Stimulated activated CD4-positive, alpha-beta T cell treated with anti-CD3 and anti-CD28 coated beads, Interleukin-12 subunit alpha, Interleukin-12 subunit beta, amount 100 ng/mL, for 48 hours (primary cell): ENCODE measurements at places on chromosomes 6 and 20.

GRCh38 chr6:10534419-10534762 is 13.2 kb downstream of the GCNT2 start:
- DNase-seq: no peak

- DNase-seq: no peak
Observed at GRCh38 chr6:157682856-157683481, 140.1 kb upstream of the SNX9 start.

DNA sequence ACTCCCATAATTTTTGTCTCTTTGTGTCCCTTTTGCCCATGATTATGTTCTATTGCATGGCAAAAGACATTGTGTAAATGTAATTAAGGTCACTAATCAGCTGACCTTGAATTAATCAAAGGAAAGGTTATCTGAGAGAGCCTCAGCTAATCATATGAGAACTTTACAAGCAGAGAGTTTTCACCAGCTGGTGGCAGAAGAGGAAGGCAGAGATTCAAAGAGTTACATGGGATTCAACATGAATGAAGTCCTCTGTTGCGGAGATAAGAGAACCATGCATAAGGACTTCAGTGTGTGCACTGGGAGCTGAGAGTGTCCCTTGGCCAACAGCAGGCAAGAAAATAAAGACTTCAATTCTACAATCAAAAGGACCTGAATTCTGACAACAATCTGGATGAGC is 494.1 kb upstream of the ARID1B start:
- DNase-seq: no peak

GRCh38 chr6:42108071-42108470 is 34.3 kb downstream of the C6orf132 start:
- no peak for DNase-seq

DNA sequence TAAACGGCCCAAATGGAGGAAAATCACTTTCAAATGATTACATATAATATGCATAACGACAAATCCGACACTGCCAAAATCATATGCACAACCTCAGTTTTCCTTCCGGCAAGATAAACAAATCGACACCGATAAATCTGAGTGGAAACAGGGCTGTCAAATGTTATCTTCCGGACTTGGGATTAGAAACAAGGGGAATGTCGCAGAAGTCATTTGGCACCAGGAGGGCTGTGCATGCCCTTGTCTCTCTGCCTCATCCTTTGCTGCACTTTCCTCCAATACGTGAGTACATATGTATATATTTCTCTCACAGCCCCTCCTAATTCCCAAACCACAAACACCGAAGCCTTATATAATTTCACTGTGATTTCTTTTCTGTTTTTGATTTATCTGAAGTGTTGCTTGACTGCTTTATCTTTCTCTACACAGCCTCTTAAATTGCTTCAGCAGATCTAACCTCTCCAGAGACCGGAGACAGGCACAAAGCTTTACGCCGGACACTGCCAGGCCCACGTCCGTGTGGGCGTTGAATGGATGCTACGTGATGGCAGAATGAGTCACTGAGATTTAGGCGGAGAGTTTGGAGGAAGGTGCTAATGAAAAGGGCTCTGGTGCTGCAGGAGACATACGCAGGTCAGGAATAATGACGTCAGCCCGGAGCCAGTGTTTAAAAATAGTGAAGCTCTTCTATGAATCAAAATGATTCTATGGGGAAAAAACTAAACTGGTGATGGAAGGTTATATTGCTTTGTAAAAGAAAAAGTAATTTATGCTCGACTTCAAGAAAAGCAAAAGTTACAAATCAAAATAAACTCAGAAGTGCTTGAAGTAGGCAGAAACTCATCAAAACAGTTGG is 21.0 kb upstream of the PRELID3B start:
- no peak for DNase-seq

- no peak for DNase-seq
Observed at GRCh38 chr6:88914180-88914579, 49.2 kb downstream of the RNGTT start.

DNA sequence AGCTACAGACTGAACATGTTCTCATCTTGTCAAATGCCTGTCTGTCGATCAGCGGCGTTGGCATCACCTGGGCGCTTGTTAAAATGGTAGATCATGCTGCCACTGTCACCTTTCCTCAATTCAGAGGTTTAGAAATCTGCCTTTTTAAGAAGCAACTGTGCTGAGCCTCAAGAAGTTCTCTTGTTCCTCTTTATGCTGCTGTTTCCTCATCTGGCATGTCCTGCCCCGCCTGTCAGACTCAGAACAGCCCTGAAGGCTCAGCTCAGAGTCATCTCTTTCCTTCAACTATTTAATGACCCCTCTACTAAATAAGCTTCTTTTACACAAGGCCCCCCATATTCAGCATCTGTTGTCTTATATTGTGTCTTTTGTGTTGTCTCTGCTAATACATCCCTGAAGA is 368.2 kb downstream of the EPM2A start:
- no peak for DNase-seq
